Stimulated activated CD4-positive, alpha-beta T cell treated with anti-CD3 and anti-CD28 coated beads, Interleukin-4, amount 100 ng/mL, for 48 hours (primary cell): ENCODE measurements at places on chromosomes 4 and X.
A peak's percentile ranks its signal among the peaks of the same experiment; 100 is the strongest.

DNA sequence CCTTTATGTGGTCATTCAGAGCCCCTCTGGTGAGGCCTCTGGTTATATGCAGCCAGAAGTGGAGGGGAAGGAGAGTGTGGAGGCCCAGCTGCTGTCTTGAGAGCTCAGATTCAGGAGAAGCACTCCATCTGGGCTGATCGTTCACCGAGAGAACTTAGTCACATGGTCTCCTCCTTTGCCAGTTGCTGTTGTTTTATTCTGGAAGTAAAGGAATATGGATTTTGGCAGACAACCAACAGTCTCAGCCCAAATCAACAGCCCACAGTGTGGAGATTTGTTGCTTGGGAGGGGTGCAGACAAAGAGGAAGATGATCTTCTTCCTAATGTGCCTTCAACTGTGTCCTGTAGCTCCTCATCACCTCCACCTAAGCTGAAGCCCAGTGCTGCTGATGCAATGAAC is 355.4 kb downstream of the ANK2 start:
- DNase-seq = no peak

DNA sequence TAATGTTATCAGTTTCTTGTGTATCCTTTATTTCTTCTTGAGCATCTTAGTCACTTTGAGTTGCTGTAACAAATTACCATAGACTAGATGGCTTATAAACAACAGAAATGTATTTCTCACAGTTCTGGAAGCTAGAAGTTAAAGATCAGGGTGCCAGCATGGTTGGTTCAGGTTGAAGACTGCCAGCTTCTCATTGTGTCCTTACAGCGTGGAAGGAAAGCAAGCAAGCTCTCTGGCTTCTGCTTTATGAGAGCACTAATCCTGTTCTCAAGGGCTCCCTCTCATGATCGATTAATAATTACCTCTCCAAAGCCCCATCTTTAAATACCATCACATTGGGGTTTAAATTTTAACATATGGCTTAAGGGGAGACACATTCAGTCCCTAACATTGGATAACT is 497.2 kb downstream of the RAPGEF2 start:
- no peak for DNase-seq

GRCh38 chrX:471281-471680 is 84.6 kb upstream of the PPP2R3B start:
- DNase-seq = no peak

- DNase-seq = no peak
Measured at GRCh38 chr4:40122941-40123340, 66.3 kb downstream of the N4BP2 start.

GRCh38 chrX:23317799-23318724 is 16.6 kb upstream of the PTCHD1 start:
- DNase-seq = no peak

- no peak for DNase-seq
Measured at GRCh38 chr4:176137631-176138030, 57.8 kb downstream of the SPATA4 start.

- DNase-seq = no peak
Measured at GRCh38 chr4:73450398-73451004, 14.5 kb downstream of the AFP start.

- no peak for DNase-seq
Measured at GRCh38 chr4:63275491-63275890, 1133.8 kb downstream of the TECRL start.

GRCh38 chr4:182354867-182355266 is 111.7 kb downstream of the TENM3 start:
- DNase-seq = no peak

GRCh38 chr4:186723292-186724057 is at the start of gene FAT1:
TSS of gene FAT1 (minus strand) at chr4:186723856. CDS start at chr4:186709827, 14,029 bp downstream.
- no peak for DNase-seq

DNA sequence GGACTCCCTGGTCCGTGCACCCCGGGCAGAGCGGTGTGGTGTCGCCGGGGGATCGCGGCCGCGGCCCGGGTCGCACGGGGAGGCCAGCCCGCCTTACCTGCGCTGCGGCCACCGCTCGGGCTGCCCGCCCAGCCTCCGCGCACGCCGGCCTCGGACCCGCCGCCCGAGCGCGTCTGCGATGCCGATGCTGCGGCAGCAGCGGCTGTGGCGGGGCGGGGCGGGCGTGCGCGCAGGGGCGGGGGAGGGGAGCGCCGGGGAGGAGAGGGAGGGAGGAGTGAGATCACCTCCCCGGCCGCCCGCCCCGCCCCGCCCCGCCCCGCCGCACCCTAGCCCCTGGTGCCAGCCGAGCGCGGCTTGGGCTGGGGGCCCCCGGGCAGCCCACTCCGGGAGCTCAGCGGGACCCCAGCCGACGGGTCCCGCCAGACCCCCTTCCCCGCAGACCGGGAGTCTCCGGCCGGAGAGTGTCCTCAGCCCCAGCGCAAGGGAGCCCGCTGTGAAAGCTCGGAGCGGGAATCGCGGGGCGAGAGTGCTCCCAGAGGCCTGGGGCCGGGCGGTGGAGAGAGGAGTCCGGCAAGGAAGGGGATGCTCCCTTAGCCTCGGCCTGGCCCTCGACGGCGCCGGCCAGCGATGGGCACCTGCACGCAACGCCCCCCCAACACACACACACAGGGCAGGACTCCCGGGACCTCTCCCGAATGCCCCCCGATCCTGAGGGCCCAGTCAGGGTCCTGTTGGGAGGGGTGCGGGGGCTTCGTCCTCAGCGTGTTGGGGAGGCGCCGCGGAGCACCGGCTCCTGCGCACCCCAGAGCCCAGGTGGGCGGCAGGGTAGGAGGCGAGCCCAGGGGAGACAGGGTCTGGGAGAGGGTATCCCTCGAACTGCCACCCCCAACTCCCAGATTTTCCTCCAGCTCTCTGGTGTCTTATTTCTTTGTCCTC is at the start of gene L1CAM:
L1CAM (minus strand) TSS at position 206 of the 936 bp plus-strand sequence. CDS start 10,337 bp downstream, outside the sequence.
- no peak for DNase-seq

- DNase-seq = no peak
Measured at GRCh38 chrX:19791562-19791961, 95.8 kb downstream of the SH3KBP1 start.

DNA sequence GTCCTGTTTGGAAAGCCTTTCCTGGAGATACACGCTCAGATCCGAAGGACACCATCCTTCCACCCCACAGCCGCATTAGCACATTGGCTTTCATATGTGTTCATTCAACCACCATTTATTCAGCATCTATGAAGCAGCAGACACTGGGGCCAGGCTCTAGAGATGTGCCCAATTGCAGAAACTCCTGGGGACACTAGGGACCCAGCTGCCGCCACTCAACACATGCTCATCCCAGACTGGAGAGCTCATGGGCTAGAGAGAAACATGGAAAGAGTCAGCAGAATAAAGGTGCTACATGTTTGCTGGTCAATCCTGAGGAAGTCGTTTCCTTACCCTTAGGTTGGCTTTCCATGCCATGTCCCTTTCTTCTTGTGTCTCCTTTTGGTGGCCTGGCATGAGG is 7.6 kb downstream of the CTAG1A start:
- DNase-seq = no peak

DNA sequence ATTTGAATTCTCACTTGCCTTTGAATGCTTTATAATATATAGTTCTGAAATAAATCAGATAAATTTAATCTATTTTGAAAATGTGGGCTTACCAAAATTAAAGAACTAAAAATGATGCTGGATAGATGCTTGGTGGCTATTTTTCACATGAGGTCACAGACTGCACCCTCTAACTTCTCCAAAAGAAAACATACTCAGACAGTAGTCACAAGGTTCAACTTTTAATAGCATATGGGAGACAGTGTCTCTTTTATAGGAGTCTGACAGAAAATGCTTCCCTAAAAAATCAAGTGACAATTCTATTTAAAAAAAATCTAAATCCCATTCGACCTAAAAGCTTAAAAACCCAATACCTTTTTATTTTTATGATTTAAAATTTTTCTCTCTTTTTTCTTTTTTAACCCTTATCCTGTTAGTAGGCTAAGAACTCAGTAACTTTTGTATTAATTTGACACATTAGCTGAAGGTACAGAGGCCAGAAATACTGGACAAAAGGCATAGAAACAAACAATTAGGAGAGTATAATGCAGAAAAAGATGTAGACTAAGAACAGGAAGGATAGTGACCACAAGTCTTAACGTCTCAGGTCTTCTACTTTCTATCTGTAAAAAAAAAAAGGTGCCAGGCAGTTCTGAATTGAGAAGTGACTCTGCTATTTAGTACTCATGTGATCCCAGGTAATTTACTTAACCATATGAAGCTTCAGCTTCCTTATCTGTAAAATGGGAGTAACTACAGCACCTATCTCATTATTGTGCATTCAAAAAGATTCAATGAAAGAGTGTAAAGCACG is 7.6 kb downstream of the TIGD4 start:
- no peak for DNase-seq

DNA sequence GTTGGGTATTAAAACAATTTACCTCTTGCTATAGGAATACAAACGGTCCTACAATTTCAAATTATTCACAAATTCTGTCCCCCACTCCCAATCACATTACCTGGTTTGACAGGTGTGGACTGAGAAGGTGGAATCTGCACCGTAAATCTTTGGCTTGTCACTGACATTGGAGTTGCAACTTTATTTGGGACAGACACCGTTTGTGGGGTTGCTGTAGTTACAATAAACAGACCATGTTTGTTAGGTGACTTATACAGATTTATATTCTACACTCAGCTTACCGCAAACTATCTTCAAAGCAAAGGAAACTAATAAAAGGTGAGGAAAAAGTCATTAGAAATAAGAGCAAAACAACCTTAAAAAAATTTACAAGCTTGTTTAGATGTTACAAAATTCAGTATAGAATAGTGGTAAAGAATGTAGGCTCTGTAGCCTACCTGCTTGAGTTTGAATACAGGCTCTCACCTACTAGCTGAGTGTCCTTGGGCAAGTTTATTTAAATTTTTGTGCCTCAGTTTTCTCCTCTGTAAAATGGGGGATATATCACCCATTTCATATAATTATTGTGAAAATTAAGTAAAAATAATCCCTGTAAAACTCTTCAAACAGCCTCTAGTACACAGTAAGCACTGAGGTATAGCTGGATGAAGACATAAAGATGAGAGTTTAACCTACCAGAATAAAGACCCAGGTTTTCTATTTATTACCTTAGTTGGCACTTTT is 6.1 kb downstream of the TAF9B start:
- DNase-seq = no peak

DNA sequence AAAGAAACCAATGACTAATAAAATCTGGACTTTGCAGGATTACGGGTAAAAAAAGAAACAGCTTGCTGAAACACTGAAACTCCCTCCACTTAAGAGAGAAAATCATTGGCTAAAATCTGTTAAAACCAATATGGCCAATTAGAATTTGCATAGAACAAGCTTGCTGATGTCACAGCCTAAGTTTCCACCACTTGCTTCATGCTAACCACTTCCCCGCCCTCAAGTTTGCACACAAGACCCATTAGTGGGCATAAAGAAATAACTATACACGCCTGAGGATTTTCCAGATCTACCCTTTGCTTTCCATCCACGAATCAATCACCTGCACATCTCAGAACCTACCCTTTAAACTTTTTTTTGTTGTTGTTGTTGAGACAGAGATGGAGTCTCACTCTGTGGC is 42.7 kb upstream of the PHEX start:
- peak; percentile 14 for DNase-seq

GRCh38 chrX:40152173-40152711 is 54.5 kb upstream of the BCOR start:
- DNase-seq = no peak

GRCh38 chr4:1511441-1512041 is 105.3 kb upstream of the NKX1-1 start:
- peak; percentile 39 for DNase-seq

DNA sequence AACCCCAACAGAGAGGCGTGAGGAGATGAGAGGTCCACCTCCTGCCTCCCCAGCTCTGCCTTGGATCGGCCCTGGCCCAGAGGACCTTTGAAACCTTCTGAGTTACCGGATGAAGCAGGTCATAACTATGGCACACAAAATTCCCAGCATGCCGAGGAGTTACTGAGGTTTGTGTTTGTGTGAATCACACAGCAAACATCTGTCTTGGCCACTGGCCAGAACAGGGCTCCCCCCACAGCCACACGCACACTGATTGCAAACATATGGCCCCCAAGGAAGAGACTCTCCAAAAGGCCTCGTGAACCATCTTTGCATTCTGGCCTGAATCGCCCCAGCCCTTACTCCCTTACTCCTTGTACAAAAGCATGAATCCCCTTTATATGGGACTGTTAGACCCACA is 18.9 kb downstream of the RPS4X start:
- no peak for DNase-seq

- no peak for DNase-seq
Measured at GRCh38 chr4:8252301-8253173, 17.0 kb upstream of the HTRA3 start.

DNA sequence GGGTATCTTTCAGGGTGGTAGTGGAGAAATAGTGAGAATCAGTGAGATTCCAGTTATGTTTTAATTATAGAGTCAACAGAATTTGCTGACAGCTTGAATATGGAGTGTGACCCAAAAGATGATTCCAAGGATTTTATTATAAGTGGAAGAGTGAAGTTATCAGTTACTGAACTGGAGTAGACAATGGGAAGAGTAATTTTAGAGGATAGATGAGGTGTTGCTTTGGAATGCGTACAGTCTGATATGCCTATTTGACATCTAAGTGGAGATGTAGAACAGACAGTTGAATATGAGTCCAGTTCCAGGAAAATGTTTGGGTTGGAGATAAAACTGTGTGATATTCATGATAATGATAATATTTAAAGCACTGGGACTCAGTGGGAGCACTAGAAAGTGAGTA is 174.2 kb downstream of the MAPK10 start:
- DNase-seq = no peak

- DNase-seq = no peak
Measured at GRCh38 chrX:10146346-10146745, 10.4 kb upstream of the CLCN4 start.
